ENCODE measurements at places on chromosomes 7 and 10. TPM values are rescaled to one million over a fixed set of nuclear protein-coding genes. Genes with fewer than 3 reads are reported as not detected.

The DLX6 gene
- not detected for total RNA-seq

The SH2D4B gene
- 0.46 TPM for total RNA-seq

The SLC39A12 gene
- total RNA-seq, result not detected

DNA sequence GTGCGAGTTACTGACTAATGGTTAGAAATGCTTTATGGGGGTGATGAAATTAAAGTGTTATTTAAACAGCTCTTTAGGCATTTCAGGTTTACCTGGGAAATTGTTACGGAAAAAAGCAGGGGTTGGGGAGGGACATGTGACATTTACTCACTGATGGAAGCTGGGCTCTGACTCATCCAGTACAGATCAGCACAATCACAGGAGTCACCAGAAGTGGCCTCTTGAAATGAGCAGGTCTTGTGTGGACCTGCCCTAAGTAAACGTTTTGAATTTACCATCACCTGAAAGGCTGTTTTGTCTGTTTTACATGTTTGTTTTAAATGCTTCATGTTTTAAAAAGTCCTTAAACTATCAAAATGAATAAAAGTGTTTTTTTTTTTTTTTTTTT, 2.3 kb downstream of the GLRX3 start:
- peak; percentile 29 for DNase-seq

DNA sequence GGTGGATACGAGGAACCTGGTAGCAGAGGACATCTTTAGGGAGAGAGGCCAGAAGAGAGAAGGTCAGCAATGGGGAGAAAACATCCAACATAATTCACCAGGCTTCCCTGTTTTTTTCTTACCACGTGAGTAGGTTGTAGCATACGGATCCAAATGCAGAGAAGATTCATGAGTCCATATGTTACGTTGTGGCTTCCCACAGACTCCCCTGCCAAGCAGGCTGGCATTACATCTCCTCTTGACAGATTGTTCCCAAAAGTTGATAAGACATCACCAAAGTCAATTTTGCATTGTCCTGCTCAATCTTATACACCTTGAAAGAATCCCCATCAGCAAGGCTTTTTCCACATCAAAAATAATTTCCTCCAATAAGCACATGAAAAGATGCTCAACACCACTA, 39.7 kb downstream of the DRGX start:
- no peak for DNase-seq

GRCh38 chr7:46671108-46671769, 750.2 kb upstream of the IGFBP3 start:
- DNase-seq, result no peak

DNA sequence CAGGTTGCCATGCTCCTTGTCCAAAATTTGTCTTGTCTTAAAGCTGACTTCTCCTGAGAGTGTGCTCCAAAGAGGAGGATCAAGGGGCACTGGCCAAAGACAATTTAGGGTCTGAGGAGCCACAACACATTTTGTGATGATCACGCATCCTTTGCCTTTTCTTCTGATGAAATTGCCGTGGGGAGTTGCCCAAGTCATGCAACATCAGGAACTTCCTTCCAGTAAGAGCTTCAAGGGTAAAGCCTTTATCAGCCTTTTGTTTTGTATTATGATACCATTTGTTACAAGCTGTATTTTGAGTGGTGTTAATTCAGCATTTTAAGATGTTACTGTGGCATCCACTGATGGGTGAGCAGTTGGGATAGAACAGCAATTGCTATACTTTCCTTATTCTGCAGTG, 131.2 kb upstream of the MKI67 start:
- DNase-seq, result no peak

DNA sequence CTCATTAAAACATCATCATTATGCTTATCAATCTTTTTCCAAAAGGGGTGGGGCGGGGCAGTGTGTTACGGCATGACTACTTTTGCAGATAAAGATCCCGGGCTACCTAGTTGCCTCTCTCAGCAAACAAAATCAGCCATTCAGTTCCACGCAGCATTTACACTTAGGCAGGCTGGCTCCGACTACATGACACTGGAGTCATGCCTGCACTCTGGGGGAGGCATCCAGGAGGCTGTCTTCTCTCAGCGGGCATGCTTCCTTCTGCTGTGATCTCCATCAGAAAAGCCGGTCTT, 193.9 kb upstream of the TCF7L2 start:
- no peak for DNase-seq
